ENCODE measurements at places on chromosomes 6 and 20.

- no peak for DNase-seq
Measured at GRCh38 chr6:85484948-85485347, 35.1 kb downstream of the NT5E start.

DNA sequence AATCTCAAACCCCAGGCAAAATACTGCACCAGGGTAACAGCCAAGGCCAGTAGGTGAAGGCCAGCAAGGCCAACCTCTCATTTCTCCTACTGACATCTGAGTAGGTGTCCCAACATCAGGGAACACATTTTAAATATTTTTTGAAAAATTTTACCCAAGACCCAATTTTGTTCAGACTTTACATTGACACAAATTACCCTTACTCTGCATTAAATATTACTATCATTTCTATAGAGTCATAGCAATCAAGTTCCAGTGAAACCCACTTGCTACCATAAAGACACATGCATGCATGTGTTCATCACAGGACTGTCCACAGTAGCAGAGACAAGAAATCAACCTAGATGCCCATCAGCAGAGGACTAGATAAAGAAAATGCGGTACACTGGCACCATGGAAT lies 99.9 kb downstream of the NRN1 start:
- no peak for DNase-seq

DNA sequence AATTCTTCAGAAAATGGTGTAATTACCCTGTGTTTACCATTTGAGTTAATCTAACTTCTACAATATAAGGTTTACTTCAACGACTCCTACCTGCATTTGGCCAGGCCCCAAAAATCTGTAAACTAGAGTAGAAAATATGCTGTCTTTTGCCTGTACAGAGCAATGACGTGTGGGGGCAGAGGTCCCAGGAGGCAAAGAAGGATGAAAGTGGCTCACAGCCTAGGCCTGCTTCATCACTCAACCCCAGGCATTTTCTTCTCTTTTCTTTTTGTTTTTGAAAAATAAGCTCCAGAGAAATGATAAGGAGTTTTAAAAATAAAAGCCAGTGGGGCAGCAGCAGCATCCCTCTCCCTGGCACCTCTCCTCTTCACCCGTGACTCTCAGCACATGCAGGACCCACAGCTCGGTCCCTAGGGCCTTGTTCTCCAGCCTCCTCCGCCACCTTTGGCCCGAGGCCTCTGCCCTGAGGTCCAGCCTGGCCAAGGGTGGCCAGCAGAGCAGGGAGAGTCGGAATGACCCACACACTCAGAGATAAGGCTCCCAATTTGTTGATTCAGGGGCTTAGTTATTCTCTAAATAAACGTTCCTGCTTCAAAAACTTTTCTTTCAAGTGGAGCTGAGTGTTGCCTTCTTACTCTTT lies 310.3 kb upstream of the RNF24 start:
- no peak for DNase-seq

DNA sequence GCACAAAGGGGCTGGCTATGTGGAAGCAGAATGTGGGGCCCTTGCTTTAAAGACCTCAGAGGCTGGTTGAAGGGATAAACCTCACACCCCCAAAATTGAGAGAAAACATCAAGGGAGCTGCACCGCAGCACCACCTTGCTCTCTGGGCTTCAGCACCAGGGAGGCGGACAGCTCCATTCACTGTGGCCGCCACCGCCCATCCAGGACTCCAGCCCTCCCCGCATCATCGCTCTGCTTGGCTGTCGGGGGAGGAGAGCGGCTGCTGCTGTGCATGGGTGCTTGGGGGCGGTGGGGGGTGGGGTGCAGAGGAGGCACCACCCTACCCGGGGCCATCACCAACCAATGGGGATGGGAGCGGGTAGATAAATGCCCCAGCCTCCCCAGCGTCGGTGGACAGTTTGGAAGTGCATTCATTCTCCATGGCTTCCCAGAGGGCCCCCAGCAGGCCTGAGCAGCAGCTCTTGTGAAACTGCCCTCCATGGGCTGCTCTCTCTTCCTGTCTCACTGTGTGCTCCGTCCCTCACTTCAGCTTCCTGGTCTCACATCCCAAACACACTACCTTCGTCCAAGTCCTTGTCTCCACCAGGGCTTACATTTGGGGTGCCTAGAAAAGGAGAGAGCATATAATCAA lies 75.7 kb upstream of the BHLHE23 start:
- no peak for DNase-seq

GRCh38 chr6:110950440-110950839 lies 8.1 kb upstream of the GTF3C6 start:
- DNase-seq, result no peak
